ENCODE measurements at places on chromosomes 7 and 10.

DNA sequence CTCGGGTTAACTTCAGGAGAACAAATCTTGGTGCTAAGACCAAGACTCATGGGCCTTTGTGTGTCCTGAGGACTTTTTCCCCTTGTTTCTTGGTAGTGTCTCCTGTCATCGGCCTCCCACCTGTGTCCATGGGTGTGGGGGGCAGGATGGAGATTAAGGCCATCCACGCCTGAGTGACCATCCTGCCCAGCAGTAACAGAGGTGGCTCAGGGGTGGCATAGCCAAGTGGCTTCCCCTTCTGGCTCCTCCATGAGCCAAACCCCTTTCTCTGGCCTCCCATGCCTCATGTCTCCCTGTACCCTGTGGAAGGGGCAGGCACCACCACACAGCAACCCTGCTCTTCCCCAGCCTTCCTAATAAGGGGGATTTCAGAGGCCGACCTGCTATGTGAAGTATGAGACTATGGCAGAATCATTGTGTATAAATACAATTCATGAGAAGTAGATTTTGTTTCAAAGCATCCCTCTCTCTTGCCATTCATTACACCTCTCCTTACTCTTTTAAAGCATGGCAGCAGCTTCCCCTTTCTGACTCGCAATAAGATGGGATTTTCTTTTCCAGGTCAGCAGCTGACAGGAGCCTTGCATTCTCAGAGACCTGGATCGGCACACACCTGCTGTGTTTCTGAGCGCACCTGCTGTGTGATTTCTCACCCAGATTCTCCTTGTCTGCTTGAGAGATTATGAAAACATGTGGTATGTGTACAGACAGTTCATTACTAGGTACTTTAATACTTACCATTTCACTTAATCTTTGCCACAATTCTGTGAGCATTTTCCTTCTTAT lies 102.5 kb downstream of the XPNPEP1 start:
- DNase-seq: no peak

GRCh38 chr7:142181966-142182365 lies 70.4 kb downstream of the MGAM2 start:
- no peak for DNase-seq

DNA sequence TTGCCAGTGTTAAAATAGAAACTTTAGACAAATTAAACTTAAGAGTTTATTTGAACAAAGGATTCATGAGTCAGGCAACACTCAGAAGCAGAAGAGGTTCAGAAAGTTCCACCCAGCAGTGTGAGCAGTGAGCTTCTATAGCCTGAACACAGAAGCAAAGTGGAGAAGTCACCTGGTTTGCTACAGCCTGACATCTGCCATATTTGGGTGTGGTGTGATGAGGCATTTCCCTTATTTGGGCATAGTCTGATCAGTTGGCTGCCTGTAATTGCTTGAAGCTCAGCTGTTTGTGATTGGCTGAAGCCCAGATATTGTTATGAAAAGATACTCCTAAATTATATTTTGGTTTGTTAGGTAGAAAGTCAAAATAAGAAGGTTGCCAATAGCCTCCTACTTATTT lies 39.1 kb downstream of the VWC2 start:
- no peak for DNase-seq

DNA sequence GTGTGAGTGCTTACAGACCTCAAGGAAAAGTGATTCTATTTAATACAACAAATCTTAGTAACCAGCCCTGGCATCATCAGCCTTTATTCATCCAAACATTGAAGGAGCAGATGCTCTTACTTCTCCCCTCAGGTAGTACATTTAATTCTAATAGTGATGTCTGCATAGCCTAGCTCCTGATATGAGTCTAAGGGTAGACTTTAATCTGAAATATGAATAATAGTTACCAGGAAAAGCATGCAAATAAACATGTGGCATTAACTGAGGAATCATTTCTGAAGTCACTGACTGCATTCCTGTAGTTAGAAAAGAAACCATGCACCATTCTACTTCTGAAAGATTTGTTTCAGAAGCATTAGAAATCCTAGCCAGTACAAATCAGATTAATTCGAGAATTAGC lies 25.7 kb upstream of the LMBR1 start:
- DNase-seq: no peak

DNA sequence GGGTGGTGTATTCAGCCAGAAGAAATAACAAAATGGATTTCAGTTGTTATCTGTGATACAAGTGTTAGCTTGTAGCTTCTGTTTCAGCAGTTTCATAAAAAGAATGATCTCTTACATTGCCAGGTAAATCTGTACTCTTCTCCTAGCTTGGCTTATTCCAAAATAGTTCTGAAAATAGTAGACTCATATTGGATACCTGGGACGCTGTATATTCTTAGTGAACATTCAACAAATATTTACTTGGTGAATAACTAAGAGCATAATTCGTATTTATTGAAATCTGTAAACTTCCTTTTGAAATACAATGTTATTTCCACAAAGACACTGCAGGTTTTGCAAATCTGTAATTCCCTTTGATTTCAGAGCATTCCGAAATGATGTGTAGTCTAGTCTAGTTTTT lies 249.2 kb downstream of the ADK start:
- DNase-seq: no peak

DNA sequence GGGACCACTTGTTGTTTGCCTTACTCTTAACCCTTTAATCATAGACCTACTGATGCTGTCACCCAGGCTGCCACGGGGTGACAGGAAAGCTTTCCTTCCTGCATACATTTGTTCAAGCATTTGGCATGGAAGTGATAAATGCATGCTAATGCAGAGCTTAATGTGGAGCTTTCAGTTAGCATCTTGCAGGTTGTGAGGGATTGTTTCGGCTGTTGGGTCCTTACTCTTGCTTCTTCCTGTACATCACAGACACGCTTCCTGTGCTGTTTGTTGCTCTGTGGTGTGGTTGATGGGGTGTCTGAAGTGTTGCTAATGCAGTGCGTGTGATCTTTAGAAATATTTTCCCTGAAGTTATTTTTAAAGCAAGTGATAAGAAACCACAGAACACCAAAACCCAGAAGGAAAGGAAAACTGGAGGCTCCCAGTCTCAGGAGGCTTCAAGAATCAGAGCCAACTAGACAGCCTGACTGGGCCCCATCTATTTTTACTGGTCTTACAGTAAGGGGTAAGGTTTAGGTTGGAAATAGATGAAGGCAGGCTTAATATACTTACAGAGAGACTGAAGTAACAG lies 143.1 kb downstream of the CHN2 start:
- peak; percentile 88 for DNase-seq

DNA sequence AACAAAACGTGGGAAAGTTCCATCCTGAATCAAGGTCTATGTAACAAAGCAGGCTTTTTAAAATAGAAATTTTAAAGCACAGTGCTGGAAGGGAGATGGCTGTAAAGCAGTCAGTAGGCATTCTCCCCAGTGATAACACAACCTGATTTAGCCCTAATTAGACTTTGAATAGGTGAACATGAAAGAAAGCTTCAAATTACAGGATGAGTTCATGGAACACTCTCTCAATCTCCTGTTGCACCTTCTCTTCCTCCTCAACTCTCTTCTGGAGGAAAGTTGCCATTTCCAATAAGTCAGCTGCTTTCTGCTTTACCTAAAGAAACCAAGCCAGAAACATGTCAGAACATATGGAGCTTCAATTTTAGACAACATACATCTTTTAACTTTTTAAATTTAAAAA lies 20.1 kb downstream of the SFR1 start:
- no peak for DNase-seq

DNA sequence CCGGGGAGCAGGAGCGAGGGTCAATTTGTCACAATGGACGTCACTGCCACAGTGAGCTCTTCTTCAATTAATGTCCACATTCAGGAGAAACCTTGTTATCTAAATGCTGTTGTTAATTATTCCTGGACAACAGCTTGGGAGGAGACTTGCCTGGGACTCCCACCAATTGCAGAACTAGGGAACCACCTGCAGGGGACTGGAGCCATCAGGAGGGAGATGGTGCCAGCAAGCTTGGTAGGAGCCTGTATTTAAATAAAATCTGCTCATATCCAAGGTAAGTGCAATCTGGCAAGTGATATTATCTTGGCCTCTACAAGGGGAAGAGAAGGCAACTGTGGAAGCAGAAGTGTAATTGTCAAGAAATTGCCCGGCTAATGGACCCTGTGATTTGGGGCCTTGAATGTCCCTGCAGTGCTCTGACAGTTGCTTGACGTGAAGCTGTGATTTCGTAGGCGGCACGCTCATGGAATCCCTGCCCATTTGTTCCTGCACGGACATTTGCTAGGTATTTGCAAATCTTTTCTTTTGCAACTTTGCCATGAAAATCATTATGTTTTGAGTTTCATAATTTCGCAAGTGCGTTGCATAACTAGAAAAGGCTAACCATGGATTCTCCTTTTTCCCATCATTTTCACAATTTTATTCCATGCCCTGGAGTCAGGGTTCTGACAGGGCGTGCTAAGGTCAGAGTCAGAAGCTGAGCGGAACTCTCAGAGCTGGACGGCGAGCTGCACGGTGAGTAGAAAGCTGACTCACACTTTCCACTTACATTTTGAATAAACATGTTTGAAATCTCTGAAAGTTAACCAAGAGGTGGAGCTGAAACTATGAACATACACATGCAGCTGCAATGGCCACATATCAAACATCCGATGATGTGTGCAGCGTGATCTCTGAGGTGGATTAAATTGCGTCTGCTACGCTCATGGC lies 84.9 kb upstream of the TCERG1L start:
- no peak for DNase-seq

DNA sequence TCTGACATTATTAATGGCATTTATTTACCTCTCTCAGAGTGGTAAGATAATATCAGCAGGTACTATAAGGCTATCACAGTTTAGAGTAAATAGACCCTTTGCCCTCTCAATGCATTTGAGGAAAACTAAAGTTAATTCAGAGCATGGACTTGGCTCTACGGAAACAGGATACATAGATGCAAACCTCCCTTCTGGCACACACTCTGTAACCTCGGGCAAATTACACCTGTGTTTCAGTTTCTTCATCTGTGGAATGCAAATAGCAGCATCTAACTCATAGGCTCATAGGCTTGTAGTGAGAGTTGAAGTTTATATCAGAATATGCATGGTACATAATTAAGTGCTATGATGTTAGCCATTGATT lies 5.6 kb downstream of the RAPGEF5 start:
- DNase-seq: no peak

- DNase-seq: no peak
These were observed 285.9 kb downstream of the CELF2 start for GRCh38 chr10:11303361-11304170.

DNA sequence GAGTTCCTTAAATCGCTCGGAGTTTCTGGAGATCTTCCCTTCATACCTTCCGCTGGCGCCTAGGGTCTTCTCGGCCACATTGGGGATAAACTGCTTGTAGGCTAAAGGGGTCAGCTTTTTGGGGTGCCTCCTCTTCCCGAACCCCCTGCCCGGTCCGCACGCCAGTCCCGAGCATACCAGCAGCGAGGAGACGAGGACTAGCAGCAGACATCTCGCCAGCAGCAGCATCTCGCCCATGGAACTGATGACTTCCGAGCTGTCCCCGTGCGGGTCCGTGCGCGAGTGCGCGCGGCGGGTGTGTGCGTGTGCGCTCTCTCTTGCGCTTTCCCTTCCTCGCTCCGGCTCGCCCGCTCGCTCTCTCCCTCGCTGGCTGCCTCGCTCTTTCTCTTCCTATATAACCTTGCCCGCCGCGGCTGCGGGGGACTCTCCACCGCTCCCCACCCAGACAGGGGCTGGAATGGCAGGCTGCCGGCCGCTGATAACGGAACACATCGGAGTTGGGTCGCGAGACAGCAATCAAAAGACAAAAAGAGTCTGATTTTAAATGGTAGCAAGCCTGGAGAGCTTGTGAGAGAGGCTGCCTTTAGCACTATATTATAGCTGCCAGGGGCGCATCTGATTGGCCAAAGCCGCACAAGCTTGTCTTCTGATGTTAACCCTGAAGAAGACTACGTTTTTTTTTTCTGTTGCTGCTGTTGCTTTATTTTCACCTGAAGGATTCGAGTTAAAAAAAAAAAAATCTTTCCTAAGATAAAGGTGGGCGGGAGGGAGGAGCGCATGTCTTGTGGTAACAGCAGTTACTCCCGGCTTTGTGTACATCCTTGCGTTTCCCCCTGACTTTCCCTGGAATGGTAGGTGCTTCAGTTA lies at the start of gene SHH:
Gene SHH, minus strand, starts transcription at position 569 of the 867 bp plus-strand sequence. Its CDS starts 341 bp downstream, at position 228.
- peak; percentile 22 for DNase-seq

- no peak for DNase-seq
These were observed 49.5 kb downstream of the VWA2 start for GRCh38 chr10:114288424-114289095.

DNA sequence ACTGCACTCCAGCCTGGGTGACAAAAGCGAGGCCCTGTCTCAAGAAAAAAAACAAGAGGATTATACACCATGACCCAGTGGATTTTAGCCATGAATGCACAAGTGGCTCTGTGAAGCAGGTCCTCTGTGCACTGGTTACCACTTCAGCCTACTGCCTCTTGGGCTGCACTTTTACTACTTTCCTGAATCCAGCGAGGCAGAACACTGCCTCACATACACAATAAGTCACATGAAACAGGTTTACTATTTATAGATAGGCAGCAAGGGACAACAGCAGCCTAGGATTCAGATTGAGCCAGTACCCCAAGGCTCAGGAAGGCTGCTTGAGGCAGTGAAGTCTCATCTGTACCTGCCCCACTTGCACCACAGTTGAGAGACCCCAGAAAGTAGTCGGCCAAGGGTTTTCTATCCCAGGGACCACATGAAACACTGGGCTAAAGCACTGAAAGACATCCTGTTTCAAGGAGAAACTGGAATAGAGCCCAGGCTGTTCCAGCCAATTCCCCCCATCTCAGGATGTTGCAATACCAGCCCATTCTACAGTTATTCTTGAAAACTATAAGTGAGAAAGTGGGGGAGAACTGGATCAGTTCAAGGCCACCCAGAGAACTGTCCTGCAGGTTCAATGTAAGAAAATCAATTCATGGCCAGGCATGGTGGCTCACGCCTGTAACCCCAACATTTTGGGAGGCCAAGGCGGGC lies 10.3 kb upstream of the OGDH start:
- peak; percentile 67 for DNase-seq

DNA sequence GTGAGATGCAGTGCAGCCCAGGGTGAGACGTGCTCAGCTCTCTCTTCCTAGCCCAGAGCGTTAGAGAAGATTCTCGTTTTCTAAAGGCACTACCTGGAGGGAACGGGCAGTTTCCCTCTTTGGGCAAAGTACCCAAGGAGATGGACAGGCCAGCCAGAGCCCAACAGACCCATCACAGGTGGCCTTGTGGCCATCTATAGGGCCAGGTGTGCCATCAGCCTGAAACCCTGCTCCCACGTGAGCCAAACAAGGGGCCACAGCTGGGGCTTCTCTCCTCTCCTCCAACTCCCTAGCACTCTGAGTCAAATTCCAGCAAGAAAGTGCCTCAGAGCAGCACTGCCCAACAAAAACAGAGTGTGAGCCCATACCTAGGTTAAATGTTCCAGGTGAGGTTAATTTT lies 22.3 kb downstream of the CHST15 start:
- no peak for DNase-seq
